ENCODE measurements at places on chromosomes 1 and 21. TPM values are rescaled to one million over a fixed set of nuclear protein-coding genes. Genes with fewer than 3 reads are reported as not detected.

The GCSAML gene
- total RNA-seq, result 0.09 TPM

The CBR3 gene
- 4.1 TPM for total RNA-seq

The OR2L5 gene
- total RNA-seq, result not detected

The MTMR11 gene
- total RNA-seq, result 7.1 TPM

The ATP1A4 gene
- not detected for total RNA-seq
